ENCODE measurements at places on chromosomes 11 and 22.

GRCh38 chr11:10002221-10002620 is 291.8 kb downstream of the SBF2 start:
- DNase-seq = no peak

GRCh38 chr11:111697933-111698371 is 68.2 kb downstream of the PPP2R1B start:
- DNase-seq = no peak

DNA sequence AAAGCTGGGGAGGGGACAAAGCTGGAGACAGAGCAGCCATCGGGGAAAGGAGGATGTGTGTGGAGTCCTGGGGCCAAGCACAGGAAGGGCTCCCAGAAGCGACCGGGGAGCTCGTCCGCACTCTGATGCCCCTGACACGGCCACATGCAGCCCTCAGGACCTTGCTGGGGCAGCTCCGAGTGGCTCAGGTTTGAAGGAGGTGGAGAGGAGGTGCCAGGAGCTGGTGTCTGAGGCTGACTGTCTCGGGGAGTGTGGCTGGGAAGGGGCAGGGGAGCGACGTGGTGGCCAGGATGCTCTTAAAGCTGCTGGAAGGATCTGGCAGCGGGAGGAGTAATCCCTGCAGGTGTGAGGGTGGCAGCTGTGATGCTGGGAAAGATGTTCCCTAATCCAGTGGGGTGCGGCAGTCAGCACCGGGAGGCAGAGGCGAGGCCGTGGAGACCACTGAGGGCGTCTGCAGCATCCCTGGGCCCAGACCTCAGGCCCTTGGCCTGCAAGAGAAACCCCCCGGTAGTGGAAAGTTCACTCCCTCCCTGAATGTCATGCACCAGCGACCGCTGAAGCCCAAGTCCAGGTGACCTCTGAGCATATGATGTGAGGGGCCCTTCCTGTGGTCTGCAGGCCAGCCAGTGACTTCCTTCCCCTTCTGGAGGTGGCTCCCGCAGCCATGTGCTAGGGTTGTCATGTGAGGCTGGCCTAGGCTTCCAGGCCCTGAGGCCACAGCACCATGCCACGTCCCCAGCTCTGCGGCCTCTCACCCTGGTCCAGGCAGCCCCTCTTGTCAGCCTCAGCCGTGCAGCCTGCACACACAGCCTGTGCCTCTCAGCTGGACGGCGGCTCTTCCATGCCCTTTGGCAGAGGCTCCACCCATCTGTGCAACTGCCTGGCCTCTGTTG is 17.2 kb upstream of the CTSD start:
- no peak for DNase-seq

GRCh38 chr11:74373382-74373781 is 24.9 kb downstream of the PGM2L1 start:
- DNase-seq = no peak

DNA sequence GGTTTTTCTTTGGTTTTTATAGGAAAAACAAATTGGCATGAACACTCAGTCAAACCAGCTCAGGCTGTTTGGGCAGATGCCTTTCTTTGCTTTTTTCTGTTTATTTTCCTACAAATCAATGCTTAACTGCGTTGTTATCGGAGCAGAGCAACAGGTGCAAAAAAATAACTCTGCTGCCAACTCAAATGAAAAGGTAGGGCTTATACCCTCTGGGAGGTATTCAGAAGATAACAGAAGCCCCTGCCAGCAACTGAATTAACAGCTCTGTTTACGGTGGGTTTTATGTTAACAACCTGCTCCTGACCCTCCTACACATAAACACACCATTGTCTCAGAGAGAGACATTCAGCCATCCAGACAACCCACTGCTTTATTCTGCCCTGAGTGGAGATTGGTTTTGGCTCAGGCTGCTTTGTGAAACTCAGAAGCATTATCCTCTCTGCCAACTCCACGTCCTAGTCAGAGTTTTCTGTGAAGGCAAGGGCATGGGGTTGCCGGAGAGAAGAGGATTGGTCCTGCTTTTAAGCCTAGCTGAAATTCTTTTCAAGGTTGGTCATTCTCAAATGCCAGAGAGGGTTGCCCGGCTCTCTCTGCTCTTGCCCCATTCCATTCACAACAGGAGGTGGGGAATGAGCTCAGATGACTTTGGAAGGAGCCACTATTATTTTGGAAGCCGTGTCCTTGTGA is 11.4 kb downstream of the EHF start:
- no peak for DNase-seq

DNA sequence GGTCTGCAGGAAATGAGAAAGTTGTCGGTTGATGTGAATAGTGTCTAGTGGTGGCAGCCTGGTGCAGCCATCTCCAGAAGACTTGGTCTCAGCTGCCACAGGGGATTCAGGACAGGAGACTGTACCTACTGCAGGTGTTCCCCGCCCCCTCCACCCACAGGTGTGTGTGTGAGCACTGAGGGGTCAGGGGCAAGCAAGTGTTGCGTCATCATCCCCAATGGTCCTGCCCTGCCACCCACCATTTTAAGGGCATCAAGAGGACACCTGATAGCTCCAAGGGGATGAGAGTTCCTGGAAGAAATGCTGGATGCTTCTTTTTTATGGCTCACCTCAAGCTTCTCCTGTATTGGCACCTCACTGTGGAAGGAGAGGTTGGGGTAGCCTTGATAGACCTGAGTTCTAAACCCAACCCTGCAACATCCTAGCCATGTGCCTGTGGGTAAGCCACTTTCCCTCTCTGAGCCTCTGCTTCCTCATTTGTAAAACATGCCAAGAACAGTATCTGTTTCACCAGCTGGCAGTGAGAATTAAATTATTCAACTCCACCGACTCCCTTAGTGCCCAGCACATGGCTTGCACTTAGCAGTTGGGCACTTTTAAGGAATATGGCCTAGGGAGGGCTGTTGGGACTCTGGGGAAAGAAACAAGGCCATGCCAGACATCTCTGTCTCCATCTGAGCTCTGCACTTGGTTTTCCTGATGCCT is 6.1 kb downstream of the C11orf91 start:
- DNase-seq = no peak

GRCh38 chr11:20070459-20070858 is 89.8 kb downstream of the DBX1 start:
- no peak for DNase-seq

GRCh38 chr11:111565114-111565720 is 24.7 kb downstream of the LAYN start:
- no peak for DNase-seq

- no peak for DNase-seq
Observed at GRCh38 chr11:34836958-34837856, 79.0 kb downstream of the APIP start.

GRCh38 chr11:127524618-127525017 is 524.0 kb upstream of the KIRREL3 start:
- DNase-seq = no peak

- no peak for DNase-seq
Observed at GRCh38 chr22:19876314-19876940, 21.8 kb upstream of the GNB1L start.

DNA sequence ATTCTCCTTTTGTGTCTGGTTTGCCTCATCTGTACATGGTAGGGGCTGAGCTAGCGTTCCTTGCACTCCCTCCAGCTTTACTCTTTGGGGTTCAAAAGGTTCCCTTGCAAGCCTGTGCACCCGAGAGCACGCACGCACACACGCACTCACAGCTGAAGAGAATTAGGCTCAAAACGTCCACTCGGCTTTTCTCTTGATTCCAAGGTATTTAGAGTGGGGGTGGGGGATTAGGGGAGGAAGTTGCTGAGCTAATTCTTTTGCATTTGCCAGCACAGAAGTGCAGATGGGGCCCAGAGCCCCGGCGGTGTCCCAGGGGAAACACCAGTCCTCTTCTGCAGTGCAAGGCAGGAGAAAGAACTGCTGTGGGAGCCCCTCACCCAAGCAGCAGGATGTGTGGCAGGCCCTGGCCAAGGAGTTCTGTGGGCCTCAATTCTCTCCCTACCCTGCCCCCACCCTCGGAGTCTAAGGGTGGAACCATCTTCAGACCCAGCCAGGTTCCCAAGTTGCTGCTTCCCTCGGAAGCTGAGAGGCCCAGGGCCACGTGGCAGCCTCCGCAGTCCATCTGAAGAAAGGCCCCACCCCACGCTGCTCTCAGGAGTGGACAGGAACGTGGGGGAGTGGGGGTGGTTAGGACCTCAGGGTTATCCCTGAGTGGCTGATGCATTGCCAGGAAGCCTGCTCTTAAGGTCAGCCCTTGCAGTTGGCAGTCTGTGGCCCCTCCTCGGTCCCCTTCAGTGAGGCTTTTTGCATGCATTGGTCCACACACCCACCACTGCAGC is 3.8 kb upstream of the KCNQ1OT1 start:
- DNase-seq = no peak
